ENCODE measurements at places on chromosomes 1 and 21.

DNA sequence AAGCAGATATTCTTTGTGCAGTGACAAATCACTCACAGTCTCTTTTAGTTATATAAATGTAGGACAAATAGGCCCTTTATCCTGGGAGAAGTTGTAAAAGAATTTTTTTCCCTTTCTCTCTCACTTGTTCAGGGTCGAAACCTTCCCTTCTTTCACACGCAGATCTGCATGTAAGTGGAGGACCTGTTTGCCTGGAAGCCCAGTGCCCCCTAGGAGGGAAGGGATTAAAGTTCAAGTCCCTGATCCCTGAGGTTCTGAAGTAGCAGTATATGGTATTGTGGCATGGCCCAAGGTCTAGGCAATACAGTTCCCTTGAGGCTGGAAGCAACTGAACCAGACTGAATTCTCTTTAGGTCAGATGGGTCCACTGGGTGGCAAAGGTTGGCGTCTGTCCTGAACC lies 48.6 kb upstream of the PTGFRN start:
- DNase-seq, result no peak

DNA sequence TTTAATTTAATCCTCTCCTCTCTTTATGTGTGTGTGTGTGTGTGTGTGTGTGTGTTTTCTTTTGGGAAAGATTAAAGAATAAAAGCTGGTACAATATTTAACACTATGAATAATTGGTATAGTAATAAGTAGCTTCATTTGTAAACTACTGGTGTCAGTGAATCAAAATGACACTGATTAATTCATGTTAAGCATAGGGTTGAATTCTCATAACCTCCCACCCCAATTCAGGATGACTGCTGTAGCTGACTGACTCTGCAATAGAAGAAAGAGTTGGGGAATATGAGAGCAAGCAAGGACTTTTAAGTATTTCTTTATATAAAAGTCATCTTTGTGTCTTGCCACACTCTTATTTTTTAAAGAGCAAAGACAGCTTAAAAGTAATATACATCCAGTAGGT lies 13.1 kb downstream of the SLC30A7 start:
- no peak for DNase-seq

GRCh38 chr1:6338695-6339094 lies 54.9 kb downstream of the ACOT7 start:
- no peak for DNase-seq

DNA sequence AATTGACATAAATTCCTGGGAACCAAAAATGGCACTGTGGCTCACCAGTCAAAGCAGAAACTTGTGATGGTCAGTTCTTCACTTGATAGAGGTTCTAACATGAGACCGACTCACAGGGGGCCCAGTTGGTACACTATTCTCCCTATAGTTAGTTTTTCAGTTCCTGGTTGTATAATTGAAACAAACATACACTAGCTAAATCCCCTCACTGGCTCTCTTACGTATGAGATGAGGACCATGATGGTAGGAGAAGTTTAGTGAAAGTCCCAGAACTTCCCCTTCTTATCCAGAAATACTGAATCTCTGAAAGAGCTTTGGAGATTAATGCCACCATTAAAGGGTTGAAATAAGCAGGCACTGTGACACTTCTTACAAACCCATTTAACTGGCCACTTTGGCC lies 2.8 kb upstream of the S100B start:
- DNase-seq, result no peak

DNA sequence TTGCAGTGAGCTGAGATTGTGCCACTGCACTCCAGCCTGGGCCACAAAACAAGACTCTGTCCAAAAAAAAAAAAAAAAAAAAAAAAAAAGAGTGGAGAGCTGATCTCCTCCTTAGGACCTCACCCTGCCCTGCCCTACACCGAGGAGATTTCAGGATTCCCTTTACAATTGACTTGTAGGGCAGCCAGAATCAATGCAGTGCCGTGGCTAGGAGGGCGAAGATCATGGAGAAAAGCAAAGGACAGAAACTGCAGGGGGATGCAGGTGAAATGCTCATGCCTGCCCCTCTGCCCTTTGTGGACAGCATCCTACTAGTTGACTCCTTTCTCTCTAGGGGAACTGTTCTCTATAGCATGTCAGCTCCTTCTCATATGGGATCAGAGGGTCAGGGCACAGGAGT lies 9.6 kb downstream of the FHAD1 start:
- no peak for DNase-seq

DNA sequence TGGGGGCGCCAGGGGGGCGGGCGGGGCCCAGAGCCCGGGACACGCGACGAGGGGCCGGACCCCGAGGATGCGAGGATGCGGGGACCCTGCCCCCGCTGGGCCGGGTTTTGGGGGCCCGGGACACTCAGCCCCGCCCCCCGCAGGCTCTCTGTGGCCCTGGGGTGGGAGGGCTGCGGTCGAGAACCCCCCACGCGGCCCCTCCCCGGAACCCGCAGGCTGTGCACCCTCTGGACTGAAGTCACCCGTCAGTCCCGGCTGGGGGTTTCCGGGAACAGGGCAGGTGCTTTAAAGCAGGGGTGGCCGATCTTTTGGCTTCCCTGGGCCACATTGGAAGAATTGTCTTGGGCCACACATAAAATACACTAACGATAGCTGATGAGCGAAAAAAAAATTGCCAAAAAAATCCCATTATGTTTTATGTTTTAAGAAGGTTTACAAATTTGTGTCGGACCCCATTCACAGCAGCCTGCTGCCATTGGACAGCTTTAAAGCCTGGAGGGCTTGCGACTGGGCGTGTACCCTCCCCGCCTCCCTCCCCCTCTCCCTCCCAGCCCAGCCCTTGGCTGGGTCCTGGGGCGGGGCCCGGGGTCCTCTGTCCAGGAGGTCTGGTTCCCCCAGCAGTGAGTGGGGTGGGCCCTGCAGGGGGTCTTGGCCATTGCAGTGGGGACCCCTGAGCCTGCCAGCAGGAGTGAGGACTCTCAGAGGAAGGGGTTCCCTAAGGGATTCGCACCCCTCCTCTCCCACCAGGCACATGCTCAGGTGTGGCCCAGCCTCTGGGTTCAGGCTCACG lies 21.6 kb upstream of the C1orf159 start:
- DNase-seq, result peak; percentile 45

DNA sequence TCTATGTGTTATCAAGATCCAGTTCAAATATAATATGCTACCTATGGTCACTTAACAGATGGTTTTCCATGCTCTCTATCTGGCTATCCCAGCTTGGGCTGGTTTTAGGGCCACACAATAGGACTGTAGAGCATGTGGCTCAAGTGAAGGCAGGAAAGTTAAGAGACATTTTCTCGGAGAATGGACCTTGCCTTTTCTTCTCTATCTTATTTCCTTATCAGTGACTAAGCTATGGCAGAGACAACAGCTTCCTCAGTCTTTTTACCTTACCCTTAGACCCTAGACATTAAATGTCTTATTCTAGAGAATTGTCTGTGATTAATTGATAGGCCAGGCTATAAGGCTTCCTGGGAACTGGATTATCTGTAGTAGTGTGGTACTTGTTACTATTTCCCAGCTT lies 28.1 kb downstream of the CD101 start:
- no peak for DNase-seq

Data from effector CD8-positive, alpha-beta T cell (primary cell).